ENCODE measurements at places on chromosomes 6 and 20.
A peak's percentile ranks its signal among the peaks of the same experiment; 100 is the strongest.

DNA sequence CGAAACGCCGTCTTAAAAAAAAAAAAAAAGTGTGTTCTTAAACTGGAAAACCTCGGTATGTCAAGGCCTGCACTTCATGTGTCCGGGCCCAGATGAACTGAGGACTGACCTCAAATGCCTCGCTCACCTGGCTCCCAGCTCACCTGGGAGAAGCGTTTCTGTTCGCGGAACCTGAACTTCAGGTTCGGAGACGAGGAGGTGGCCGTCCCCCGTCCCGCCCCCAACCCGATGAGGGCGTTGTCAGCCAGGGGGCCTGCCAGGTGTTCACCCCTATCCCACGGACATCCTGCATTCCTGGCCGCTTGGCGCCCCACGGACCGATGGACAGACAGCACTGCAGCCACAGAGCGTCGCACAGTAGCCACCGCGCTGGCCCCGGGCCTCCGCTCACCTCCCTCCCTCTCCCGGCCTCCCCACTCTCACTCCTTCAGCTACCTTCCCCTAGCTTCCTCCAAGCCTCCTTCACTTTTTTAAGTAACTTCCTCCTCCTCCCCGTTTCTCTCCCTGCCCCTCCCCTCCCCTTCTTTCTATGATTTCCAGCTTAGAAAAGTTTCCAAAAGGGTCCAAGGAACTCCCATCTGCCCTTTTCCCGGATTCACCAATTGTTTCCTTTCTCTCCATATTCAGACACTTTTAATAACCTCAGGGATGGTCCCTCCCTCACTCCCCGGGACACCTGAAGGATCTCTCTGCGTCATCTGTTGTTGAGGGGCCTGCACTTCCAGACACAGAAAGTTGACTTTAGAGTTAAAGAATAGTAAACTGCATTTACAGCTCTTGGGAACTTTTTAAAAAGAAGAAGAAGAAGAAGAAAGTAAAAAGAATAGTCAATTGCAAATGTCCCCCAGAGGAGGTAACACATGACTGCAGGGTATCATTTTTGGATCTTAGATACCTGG lies 22.7 kb upstream of the MCM3 start:
- DNase-seq = no peak

DNA sequence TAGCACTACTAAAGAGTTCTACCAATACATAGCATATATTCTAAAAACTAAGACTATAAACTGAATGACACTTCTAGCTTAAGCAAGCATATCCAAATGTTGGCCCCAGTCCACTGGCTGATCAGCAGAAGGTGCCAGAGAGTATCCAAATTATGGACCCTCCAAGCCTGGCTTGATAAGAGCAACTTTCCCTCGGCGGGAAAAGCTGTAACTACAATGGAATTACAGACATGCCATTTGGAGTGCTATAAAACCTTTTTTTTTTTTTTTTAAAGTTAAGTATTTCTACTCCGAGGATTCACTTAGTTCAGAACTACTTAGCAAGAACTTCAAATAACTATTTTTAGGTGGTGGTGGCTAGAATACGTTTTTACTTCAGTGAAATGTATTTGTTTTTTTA lies 94.6 kb downstream of the EPB41L2 start:
- DNase-seq = no peak

- DNase-seq = no peak
Measured at GRCh38 chr20:45833883-45834796, 541 bp downstream of the SNX21 start.

GRCh38 chr6:64890609-64891008 lies 816.4 kb downstream of the EYS start:
- DNase-seq = no peak

DNA sequence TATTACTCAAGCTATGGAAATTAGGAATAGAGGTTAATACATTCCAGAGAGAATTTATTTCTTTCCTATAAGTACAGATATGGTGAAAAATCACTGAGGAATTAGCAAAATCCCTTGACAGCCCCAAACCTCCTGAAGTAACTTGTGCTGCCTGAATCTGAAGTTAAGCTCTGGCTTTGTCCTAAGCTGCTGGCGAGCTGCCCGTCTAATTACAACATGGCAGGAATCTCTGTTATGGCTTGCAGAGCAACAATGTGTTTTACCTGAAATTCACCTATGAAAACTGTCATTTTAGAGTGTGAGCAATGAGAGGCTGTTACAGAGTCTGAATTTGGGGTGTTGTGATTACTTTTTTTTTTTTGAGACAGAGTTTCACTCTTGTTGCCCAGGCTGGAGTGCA lies 22.5 kb upstream of the IYD start:
- no peak for DNase-seq

DNA sequence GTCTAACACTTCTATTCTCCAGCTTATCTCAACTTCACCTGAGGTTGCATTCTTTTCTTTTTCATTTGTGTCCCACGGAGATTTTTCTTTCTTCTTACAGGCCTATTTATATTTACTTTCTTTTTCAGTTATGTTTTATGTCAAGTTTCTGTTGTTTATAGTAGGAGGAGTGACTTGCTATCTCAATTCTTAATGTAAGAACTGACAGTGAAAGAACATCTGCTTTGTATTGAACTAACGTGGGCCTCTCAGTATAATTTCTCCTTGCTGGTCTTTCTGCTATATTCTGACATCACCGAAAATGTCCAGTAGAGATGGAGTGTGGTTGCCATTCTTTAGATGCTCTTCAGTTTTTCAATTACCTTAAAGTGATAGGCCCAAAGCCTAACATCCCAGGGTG lies 521.7 kb downstream of the EPM2A start:
- DNase-seq = peak; percentile 7

DNA sequence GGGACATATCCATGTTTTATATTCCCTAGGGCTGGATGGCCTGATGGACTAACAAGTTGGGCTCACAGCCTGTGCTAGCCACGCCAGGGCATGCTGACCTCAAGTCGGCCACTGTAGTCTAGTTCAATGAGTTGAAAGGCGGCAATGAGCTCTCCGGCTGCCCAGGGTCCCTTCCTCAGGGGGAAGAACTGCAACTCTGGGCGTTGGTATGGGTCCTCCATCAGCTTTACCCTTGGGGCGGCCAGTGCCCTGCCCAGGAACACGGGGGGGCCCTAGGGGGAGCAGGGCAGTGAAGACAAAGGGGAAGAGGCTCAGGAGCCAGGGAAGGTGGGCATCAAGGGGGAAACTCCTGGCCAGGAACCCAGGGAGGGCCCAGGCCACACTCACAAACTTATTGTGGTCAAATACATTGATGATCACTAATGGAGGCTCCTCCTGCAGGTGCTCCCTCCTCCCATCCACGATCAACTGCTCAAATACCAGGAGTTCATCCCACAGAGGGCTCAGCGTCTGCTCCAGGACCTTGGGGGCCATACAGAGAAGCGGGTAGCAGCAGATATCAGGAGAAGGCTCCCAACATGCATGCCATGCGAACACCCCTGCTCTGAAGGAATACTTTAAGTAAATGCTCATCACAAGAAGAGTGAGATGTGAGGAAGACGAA lies 32.8 kb upstream of the SPAG4 start:
- no peak for DNase-seq

DNA sequence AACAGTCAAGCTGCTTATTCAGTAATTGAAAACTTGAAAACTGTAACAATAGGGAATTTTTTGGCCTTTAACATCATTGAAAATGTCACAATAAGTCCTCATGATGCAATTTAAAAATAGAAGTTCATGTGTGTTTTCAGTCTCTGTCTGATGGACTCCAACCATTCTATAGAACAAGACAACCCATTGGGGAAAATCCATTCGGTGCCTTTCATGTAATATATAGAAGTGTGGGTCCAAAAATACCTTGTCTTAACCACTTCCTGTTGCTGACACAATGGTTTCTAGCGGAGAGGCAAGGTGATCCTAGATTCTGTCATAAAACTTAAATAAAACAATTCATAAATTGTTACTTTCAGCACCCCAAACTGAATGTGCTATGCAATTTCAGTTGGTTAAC lies 1131.3 kb upstream of the MAP3K7 start:
- no peak for DNase-seq

GRCh38 chr6:165602291-165602690 lies 60.8 kb downstream of the PDE10A start:
- no peak for DNase-seq

- no peak for DNase-seq
Measured at GRCh38 chr6:140441256-140441655, 1066.8 kb upstream of the CITED2 start.

DNA sequence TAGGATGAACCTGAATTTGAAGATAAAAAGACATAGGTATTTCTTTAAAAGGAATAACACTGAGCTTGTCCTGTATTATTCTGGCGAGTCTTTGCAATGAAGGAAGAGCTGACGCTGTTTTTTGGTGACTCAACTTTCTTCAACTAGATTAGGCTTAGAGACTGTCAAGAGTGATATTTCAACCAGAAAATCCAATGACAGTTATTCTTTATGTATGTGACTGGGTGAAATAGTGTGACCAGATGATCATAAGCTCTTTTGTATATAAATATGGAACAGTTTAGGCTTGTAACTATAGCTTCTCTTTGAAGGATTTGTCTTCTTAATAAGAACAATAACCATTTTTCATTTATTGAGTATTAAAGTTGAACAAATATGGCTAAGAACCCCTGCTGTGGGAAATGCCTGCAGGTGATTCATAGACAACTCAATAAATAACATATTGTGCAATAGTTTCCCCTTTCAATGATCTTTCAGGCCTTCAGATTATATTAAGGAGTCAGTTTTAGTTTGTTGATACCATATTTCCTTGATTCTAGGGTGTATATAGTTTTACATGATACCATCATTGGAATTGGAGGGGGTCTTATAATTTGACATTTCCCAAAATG lies 265.6 kb upstream of the JAG1 start:
- DNase-seq = no peak

GRCh38 chr6:139447656-139447975 lies 73.2 kb upstream of the CITED2 start:
- no peak for DNase-seq

- DNase-seq = no peak
Measured at GRCh38 chr6:167684276-167685104, 142.2 kb upstream of the AFDN start.

- DNase-seq = no peak
Measured at GRCh38 chr6:92044312-92044711, 1375.0 kb downstream of the EPHA7 start.

GRCh38 chr20:40563296-40563950 lies 125.6 kb downstream of the MAFB start:
- DNase-seq = no peak

GRCh38 chr6:170367241-170367640 lies 60.7 kb downstream of the FAM120B start:
- DNase-seq = no peak

- DNase-seq = no peak
Measured at GRCh38 chr20:52668626-52669025, 303.5 kb upstream of the TSHZ2 start.

- no peak for DNase-seq
Measured at GRCh38 chr6:35718375-35718736, 18.5 kb upstream of the ARMC12 start.

All from GM12878 (cell line).